Activated T-helper 1 cell treated with anti-CD3 and anti-CD28 coated beads, Interleukin-2, amount 50 U/mL, for 16 hours (primary cell): ENCODE measurements at places on chromosomes 6 and 20.

DNA sequence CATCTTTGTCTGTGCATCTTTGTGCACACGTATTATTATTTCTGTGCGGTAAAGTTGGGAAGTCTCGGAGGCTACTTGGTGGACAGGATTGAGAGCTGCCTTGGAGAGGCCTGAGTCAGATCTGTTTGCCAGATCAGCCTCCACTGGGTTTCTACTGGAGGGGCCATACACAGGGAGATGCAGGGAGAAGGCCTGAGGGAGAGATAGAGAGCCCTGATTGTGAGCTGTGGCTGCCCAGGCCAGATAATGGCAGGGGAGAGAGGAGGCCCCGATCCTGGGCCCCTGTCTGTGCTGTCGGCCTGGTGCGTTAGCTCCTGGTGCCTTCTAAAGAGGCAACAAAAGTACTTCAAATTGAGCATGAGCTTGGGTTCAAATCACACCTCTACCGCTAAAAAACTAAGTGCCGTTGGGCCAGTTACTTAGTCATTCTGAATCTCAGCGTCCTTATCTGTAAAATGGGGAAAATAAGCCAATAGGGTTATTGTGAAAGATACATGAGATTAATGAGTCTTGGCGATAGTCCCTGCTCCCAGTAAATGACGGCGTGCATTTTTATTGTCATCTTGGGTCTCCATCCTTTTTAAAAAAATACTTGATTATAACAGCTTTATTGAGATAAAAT, 27.6 kb upstream of the ADA start:
- no peak for DNase-seq

- no peak for DNase-seq
These were observed 332.1 kb downstream of the UTRN start for GRCh38 chr6:144617191-144617590.

DNA sequence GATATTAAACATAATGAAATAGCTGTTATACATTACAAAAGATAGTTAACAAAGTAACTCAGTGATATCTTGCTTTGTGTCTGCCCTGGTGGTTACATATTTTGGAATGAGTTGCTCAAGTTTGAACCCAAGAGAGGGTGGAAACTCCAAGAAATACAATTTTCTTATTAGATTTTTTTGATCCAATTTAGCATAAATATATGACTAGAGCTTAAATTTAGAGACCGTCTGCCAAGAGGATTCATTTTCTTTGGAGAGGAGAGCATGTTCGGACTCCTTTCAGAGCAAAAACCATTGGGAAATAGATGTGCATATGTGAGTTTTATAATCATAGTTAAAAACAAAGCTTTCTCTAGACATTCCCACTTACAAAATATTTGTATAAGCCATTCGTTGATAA, 353.4 kb downstream of the EPM2A start:
- DNase-seq: no peak

GRCh38 chr6:111973118-111973761, 80.7 kb upstream of the CCN6 start:
- DNase-seq: peak; percentile 43

GRCh38 chr6:46136831-46137230, 7.0 kb downstream of the ENPP4 start:
- no peak for DNase-seq

DNA sequence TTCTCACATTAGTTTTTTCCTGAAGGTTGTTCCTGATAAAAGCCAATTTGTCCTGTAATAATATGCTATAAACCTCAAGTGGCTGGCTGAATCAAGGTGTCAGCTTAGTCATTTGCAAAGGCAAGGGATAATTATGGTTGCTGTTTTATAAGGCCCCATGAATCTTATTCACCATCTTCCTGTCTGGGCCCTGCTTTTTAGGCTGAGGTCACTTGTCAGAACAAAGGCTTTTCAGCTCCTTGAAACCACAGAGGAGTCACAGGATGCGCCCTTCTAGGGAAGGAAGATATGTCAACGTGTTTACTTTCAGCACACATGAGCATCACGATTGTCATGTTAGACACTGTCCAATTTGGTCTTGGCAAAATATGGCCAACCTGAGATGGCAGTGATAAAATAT, 64.8 kb upstream of the NAA20 start:
- DNase-seq: no peak

DNA sequence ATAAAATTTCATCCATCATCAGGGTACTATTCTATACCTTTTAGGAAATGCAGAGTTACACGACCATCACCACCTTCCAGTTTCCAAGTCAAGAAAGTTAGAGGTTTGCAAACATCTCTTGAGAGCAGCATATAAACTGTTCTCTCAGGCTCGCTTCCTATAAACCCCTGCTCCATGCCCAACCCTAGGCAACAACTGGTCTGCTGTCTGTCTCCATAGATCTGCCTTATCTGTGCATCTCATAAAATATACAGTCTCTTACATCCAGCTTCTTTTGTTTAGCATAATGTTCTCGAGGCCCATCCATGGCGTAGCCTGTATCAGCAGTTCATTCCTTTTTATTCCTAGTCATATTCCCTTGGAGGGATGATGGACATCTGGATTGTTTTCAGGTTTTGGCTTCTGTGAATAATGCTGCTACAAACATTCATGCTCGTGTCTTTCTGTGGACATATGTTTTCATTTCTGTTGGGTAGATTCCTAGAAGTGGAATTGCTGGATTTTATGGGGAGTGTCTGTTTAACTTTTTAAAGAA, 6.1 kb downstream of the PTPRT start:
- no peak for DNase-seq

- no peak for DNase-seq
These were observed 21.5 kb upstream of the MRPS18A start for GRCh38 chr6:43708860-43709653.

- no peak for DNase-seq
These were observed 92.3 kb upstream of the FUT9 start for GRCh38 chr6:95923518-95923917.

DNA sequence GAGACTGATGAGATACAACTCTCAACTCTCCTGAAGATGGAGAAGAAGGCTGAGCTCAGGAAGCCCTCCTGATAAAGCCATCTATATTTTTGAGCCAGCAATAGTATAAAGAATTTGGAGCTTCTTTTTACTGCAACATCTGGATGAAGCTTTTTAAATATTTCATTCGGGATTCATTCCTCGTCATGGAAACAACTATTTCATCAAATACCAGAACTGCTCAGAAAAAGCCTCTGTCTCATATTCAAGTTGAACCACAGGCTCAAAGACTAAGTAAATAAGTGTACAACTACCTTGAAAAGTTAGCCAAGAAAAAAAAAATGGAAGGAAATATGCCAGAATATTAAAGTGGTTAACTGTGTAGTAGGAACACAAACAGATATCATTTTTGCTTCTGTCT, 37.8 kb downstream of the PTPRT start:
- no peak for DNase-seq

- DNase-seq: no peak
These were observed 1.7 kb downstream of the TNF start for GRCh38 chr6:31576897-31577578.
